ENCODE measurements at places on chromosomes 7 and 10. TPM values are rescaled to one million over a fixed set of nuclear protein-coding genes. Genes with fewer than 3 reads are reported as not detected.

The WAPL gene
- total RNA-seq = 32.9 TPM

The LANCL2 gene
- 18.0 TPM for total RNA-seq

The CFAP69 gene
- total RNA-seq = 4.5 TPM

The ZNHIT1 gene
- total RNA-seq = 97.0 TPM

Data from mucosa of descending colon (tissue), 3 donors.